ENCODE measurements at places on chromosomes 4 and X.

GRCh38 chr4:150342945-150343344, 239.0 kb upstream of the MAB21L2 start:
- DNase-seq: no peak

- no peak for DNase-seq
Observed at GRCh38 chrX:14363728-14364127, 165.6 kb upstream of the GLRA2 start.

DNA sequence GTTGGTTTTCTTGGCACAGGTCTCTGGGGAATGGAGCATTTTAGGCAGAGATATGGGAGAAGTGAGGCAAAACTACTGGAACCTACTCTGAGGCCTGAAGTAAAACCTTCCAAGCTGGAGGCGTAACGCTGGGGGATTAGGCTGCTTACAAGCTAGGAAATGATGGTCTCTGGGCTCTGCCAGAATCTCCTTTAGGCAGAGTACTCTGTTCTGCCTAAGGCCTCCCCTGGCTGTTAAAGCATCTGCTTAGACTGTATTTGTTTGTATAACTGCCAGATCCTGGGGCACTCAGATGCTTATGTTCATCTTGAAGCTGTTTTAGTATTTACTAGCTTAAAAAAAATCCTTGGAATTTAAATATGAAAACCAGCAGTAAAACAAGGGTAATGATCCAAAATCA, 822.2 kb downstream of the RPA4 start:
- no peak for DNase-seq

GRCh38 chr4:91436556-91436955, 867.2 kb upstream of the GRID2 start:
- DNase-seq: no peak

GRCh38 chr4:64893205-64893604, 484.0 kb upstream of the TECRL start:
- DNase-seq: no peak

DNA sequence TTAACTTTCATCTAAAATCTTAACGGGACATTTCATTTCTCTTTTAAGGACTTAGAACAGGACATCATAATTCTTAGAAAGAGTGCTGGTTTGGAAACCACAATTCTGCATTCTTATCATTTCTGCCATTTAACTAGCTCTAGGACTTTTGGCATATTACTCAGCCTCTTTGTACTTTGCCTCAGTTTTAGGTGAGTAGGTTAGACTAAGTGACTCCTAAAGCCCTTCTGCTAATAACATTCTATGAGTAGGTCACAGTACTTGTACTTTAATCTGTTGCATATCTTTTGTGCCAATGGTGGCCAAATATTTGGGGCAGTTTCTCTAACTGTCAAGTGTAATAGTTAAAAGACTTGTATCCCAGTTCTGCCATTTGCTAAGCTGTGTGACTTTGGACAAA, 115.4 kb upstream of the NUDT6 start:
- no peak for DNase-seq

GRCh38 chr4:156695163-156695562, 276.4 kb downstream of the PDGFC start:
- no peak for DNase-seq

DNA sequence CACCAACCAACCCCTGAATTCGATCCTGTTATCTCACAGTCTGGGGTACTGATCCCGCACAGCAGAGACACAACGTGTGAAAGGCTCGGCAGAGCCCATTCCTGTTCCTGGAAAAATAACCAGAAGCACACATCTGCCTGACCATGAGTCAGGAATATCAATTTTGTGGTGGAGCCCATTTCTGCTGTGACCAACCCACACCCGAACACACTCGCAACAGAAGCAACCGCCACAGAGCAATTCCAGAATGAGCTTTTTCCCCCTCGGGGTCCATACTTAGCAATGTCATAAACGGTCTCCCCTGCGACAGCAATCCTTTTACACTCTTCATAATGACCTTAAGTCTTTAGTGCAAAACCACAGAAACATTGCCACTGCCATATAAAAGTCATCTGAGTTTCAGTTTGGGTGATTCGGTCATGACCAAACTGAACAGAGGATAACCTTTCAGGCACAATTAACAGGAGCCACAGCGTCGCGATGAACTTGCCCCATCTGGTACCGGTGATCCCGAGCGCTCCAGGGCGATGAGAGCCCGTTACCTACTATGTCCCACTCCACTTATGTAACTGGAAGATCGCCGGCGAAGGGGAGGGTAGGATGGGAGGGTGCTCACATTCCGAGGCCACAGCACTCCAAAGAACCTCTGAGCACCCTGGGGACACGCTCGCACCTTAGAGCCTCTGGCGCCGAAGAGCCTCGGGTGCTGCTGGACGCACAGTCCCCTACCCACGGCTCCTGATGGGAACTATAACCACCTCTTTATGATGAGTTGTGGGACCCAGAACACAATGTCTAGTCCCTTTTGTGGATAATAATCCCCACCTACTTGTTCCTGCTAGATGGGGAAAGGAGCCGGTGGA, 1.1 kb downstream of the MECP2 start:
- no peak for DNase-seq

DNA sequence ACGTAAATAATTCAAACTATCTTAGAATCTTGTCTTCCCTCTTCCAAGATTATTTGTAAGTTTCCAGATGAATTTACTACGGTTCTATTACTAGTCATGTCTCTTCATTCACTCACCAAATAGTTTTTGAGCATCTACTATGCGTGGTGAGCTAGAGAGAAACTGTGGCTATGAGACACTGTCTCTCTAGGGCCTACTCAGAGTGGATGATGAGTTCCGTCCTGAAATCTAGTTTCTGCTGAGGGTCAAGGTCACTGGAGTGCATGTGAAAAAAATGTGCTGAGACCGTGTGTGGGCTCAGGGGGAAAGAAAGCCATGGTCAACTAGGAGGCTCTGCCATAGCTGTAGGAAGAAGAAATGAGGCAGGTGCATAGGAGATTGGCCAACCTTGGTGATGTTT, 320.2 kb upstream of the GATB start:
- DNase-seq: no peak

- no peak for DNase-seq
Observed at GRCh38 chr4:75566911-75567310, 11.0 kb downstream of the ODAPH start.

DNA sequence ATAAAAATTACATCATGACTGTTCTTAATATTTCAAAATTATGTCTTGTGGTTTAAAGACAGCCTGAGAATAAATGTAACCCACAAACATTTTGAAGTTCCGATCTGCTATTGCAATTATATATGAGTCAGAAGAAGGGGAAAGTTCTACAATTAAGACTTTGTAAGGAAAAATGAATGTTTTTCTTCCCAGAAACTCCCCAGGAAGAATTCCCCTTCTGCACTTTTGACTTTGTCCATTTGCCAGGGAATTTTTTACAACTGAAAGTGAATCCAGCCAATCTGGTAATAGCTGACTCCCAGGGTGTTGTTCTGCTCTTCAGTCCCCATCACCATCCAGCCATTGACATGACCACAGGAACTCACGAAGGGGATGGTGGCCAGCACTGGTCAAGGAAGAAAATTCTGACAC, 61.6 kb upstream of the NOCT start:
- DNase-seq: no peak

GRCh38 chr4:145898926-145899531, 39.6 kb downstream of the ZNF827 start:
- no peak for DNase-seq

GRCh38 chrX:37627602-37628001, 56.1 kb downstream of the LANCL3 start:
- DNase-seq: no peak

DNA sequence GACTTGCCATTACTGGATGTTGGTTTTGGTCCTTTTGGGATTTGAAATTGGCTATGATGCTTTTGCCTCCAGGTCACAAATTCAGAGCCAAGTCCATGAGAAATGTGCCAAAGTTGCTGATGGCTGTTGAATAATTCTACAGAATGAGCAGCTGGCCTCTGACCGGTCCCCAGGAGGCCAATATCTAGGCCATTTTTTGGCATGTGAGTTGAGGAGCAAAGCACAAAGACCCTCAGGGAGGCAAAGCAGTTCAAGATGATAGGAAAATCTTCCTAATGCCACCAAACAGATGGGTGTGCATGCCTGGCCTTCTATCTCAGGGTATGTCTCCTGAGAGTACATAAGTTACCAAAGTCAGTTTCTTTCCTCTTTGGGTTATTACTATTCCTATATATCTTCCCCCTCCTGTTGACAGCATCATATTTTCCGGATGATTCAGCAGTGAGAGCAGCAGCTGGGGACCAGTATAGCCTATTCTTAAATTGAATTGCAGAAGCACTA, 44.4 kb downstream of the SEL1L3 start:
- DNase-seq: no peak

- no peak for DNase-seq
Observed at GRCh38 chrX:65034292-65034667, 58.0 kb upstream of the ZC4H2 start.

DNA sequence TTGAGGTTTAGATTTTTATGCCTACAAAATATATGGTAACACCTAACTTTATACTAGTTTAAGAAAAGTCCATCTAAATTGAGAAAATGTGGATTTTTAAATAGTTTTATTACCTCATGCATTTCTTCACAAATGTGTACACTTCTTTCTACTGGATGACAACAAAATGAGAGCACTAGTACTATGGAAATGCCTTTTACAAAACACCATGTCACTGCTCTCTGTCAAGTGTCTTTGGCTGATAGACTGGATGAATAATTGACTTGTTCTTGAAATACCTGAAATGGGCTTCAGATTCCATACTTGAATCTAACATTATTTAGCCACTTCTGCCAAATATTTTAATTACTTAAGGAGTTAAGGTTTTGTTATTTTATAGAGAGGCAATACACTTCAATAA, 49.5 kb downstream of the AMELX start:
- no peak for DNase-seq

DNA sequence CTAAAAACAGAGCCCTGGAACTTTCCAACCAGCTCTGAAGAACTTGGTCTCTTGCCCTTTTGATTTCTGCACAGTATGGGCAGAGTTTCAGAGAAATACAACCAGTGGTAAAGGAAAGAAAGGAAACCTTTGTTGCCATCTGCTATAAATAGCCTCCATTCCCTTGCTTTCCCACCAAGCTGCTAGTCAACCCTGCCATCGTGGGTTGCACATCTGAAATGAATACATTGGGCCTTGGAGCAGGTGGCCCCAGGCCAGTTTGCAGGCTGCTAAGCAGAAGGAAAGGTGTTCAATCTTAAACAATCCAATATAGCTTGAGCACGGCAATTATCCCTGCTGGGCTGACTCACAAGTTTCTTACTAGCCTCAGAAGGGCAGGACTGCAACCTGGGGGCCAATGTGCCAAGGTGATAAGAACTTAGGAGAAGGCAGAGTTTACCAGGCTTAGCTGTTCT, 142.5 kb downstream of the PPARGC1A start:
- no peak for DNase-seq

DNA sequence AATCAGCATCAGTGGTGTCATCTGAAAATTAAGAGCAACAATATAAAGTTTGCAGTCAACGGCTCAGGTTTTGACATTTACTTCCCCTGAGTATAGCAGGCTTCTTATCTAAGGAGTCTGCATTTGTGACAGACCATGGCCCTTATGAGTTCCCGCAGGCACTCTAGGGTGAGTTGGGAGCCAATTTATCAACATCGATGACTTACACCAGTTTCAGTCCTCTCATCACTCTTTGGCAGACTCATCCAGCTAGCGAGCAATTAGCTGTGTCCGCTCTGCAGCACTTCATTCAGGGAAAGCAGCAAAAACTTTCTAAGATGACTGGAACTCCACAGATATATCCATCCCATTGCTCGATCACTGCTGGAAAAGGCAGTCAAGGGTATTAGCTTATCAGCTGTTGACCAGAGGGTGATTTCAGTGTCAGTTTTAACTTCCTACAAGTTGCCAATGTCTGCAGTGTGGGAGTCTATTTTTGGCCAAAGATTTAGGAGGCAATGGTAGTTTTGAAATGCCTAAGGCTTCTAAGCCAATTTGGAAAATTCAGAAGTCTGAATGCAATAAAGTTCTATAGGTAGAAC, 625.1 kb upstream of the TENM3 start:
- no peak for DNase-seq

DNA sequence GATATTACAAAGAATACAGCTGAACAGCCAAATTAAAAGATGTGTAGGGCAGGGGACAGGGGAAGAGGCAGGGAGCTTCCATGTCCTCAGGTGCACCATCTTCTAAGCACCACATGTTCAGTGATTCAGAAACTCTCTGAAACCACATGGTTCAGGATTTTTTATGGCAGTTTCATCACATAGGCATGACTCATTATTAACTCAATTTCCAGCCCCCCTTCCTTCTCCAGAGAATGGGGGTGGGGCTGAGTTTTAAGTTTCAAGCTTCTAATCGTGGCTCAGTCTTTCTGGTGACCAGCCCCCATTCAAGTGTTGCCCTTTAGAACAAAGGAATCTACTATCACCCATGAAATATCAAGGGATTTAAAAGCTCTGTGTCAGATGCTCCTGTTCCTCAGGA, 317.8 kb upstream of the GALNT7 start:
- DNase-seq: no peak

- no peak for DNase-seq
Observed at GRCh38 chr4:98748609-98749008, 90.2 kb upstream of the TSPAN5 start.

GRCh38 chr4:141339966-141340365, 119.3 kb downstream of the ZNF330 start:
- DNase-seq: no peak

DNA sequence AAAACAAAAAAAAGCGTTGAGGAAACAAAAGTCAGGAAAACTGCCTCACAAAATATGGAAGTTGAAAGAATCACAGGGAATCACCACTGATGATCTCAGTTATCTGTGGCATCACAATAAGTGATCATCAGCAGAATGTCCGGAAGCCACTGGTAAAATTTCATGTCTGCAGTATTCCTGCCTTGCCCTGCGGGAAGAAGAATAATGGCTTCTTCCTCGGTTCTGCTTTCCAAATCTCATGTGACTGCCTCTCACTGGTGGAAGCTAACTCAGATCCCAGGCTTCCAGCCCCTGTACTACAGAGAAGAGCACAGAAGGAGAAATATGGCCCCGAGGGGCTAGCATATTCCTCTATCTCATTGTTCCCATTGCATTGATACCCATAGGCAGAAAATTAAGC, 12.7 kb upstream of the ZNF330 start:
- DNase-seq: no peak

- no peak for DNase-seq
Observed at GRCh38 chrX:6661736-6662135, 126.8 kb upstream of the VCX3A start.

GRCh38 chrX:11641349-11642065, 24.2 kb downstream of the ARHGAP6 start:
- DNase-seq: no peak

- no peak for DNase-seq
Observed at GRCh38 chrX:48864210-48864609, 28.8 kb upstream of the PCSK1N start.

GRCh38 chrX:4579999-4580398, 866.5 kb upstream of the PRKX start:
- no peak for DNase-seq

DNA sequence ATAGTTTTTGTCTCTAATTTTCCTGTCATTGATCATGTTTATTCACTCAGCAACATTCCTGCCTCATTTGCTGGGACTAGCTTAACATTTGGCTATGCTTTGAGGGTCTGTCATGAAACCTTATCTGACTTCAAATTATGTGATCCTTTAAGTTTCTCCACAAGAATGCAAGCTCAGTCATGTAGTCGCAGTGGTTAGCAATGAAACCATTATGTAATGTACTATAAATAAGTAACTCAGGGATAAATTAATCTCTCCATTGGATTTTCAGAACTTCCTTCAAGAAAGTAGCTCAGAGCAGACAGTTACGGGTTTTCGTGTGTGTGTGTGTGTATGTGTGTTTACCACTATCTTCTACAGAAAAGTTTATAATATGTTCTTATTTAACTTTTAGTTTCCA, 993.6 kb downstream of the ADGRL3 start:
- DNase-seq: no peak

GRCh38 chrX:131985526-131986049, 37.5 kb upstream of the STK26 start:
- DNase-seq: no peak

Measured in stimulated activated CD4-positive, alpha-beta T cell treated with anti-CD3 and anti-CD28 coated beads, Interleukin-1b, Interleukin-23, amount 100 ng/mL, for 1 hour (primary cell).